ENCODE measurements at places on chromosomes 4 and X. TPM values are rescaled to one million over a fixed set of nuclear protein-coding genes. Genes with fewer than 3 reads are reported as not detected.
A peak's percentile ranks its signal among the peaks of the same experiment; 100 is the strongest.

GRCh38 chr4:127622921-127623796, 9.6 kb upstream of the INTU start:
- no peaks in the 10 kb centered on the region for H3K36me3 ChIP-seq
- no peaks in the 10 kb centered on the region for H3K27me3 ChIP-seq
- H3K4me3 ChIP-seq = no peak overlapping the region

Gene ADGRG4
- not detected for total RNA-seq

DNA sequence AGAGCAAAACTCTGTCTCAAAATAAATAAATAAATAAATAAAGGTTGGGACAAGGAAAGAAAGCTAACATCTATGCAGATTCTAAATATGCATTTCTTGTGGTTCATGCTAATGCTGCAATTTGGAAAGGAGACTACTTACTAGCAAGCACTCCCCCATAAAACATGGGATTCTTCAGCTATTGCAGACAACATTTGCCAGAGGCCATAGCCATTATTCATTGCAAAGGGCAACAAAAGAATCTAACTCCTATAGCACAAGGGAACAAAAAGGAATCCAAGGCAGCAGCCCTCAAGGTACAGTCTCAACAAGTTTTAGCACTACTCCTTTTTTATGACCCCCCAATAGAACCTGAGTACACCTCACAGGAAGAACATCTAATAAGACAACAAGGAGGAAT, 8.0 kb upstream of the HERC5 start:
- no peak overlapping the region for H3K27ac ChIP-seq
- no peak for DNase-seq
- no peaks in the 10 kb centered on the region for H3K27me3 ChIP-seq
- H3K36me3 ChIP-seq = no peaks in the 10 kb centered on the region
- no peak overlapping the region for H3K4me3 ChIP-seq

DNA sequence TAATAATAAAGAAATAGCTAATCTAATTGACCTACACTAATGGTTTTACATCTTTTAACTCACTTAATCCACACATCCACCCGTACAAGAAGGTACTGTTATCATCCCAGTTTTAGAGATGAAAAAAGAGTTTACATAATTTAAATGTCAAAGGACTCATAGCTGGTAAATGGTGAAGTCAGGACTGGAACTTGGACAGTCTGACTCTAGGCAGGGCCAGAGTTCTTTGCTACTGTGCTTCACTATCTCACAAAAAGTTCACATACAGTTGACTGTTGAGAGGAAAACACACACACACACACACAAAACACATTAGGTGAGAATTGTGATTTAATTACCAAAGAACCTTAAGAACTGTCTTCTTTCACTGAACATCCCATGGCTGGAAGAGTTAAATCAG, 71.2 kb upstream of the PRSS48 start:
- H3K36me3 ChIP-seq = no peaks in the 10 kb centered on the region
- no peak overlapping the region for H3K27ac ChIP-seq
- no peaks in the 10 kb centered on the region for H3K4me1 ChIP-seq
- no peak for DNase-seq
- H3K4me3 ChIP-seq = no peak overlapping the region

GRCh38 chrX:40154250-40154852, 56.6 kb upstream of the BCOR start:
- H3K36me3 ChIP-seq = peaks cover 6% of the 10 kb centered on the region
- peaks cover 75% of the 10 kb centered on the region for H3K4me1 ChIP-seq
- DNase-seq = peak; percentile 45

- H3K27me3 ChIP-seq = no peaks in the 10 kb centered on the region
- no peaks in the 10 kb centered on the region for H3K36me3 ChIP-seq
- no peak overlapping the region for H3K27ac ChIP-seq
Measured at GRCh38 chr4:95831166-95831565, 8.7 kb upstream of the PDHA2 start.

- no peaks in the 10 kb centered on the region for H3K36me3 ChIP-seq
- H3K27ac ChIP-seq = no peak overlapping the region
- H3K4me1 ChIP-seq = 0 out of 3 replicates have a peak, but pooled peaks cover 6% of the 10 kb centered on the region
- H3K27me3 ChIP-seq = no peaks in the 10 kb centered on the region
- no peak for DNase-seq
- H3K4me3 ChIP-seq = no peak overlapping the region
Measured at GRCh38 chr4:68361146-68361589, 11.3 kb upstream of the YTHDC1 start.

DNA sequence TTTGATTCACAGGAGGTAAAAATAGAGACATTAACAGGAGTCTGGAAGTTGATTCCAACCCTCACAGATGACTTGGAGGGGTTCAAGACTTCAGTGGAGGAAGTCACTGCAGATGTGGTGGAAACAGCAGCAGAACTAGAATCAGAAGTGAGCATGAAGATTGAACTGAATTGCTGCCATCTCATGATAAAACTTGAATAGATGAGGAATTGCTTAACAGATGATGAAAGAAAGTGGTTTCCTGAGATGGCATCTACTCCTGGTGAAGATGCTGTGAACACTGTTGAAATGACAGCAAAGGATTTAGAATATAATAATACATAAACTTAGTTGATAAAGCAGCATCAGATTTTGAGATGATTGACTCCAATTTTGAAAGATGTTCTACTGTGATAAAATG, 76.5 kb downstream of the RELL1 start:
- no peaks in the 10 kb centered on the region for H3K27me3 ChIP-seq
- DNase-seq = no peak
- H3K36me3 ChIP-seq = no peaks in the 10 kb centered on the region
- no peak overlapping the region for H3K27ac ChIP-seq
- no peak overlapping the region for H3K4me3 ChIP-seq
- H3K4me1 ChIP-seq = no peaks in the 10 kb centered on the region

Gene USP17L27
- total RNA-seq = not detected

DNA sequence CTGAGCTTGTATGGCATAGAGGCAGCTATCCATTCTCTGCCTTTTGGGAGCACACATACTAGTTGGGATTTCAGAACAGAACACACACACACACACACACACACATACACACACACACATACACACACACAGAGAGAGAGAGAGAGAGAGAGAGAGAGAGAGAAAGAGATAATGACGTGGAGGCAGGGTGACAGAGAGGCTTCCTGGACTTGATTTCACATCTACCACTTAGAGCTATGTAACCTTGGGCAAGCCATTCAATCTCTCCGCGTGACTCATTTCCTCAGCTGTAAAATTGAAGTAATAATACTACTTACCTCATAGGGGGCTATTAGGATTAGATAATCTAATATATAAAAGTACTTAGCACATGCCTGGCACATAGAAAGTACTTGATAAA, 12.3 kb upstream of the GRIA3 start:
- no peak overlapping the region for H3K4me3 ChIP-seq
- H3K27me3 ChIP-seq = no peaks in the 10 kb centered on the region
- no peak for DNase-seq
- no peak overlapping the region for H3K27ac ChIP-seq

DNA sequence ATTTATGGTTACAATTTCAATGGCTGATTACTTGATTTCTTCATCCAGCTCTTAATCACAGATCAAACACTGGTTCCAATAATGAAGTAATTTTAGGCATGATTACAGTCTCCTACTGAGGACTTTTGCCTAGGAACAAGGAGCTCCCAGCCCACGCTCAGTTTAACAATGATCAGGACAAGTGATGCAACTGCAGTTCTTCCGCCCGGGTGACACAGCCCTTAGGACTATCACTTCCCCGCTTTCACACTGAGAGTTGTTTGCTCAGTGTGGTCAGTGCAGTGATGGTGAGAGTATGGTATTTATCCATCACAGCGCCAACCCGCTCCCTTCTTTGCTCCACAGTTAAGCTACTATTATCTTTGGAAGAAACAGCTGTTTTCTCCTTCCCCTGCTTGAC, 203.2 kb upstream of the MBNL3 start:
- H3K27ac ChIP-seq = no peak overlapping the region
- H3K27me3 ChIP-seq = no peaks in the 10 kb centered on the region
- H3K4me3 ChIP-seq = no peak overlapping the region
- no peak for DNase-seq
- no peaks in the 10 kb centered on the region for H3K4me1 ChIP-seq

DNA sequence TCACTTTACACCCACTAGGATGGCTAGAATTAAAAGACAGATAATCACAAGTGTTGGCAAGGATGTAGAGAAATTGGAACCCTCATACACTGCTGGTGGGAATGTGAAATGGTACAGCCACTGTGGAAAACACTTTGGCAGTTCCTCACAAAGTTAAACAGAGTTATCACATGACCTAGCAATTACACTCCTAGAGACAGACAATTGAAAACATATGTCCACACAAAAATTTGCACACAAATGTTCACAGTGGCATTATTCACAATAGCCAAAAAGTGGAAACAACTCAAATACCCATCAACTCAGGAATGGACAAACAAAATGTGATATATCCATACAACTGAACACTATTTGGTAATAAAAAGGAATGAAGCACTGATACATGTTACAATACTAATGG, 5.7 kb downstream of the ZNF280C start:
- no peak for DNase-seq
- H3K36me3 ChIP-seq = no peaks in the 10 kb centered on the region
- H3K27ac ChIP-seq = no peak overlapping the region
- H3K4me3 ChIP-seq = no peak overlapping the region
- H3K4me1 ChIP-seq = peaks cover 4% of the 10 kb centered on the region

Gene ADAM29
- not detected for total RNA-seq

DNA sequence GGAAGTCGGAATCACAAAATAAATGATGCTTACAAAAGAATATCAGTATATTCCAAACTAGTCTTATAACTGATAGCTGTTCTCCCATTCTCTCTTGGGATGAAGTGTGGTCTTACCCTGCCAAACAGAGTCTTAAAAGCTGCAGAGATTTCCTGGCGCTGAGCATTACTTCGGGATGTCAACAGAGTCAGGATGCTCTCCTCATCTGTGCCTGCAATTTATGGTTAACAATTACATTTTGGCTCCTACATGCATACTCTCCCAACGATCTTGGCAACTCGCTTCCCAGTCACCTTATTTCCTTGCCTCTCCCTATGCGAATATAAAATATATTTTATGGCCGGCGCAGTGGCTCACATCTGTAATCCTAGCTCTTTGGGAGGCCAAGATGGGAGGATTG, 12.2 kb downstream of the ANXA5 start:
- H3K4me3 ChIP-seq = no peak overlapping the region
- H3K27ac ChIP-seq = no peak overlapping the region
- DNase-seq = no peak
- no peaks in the 10 kb centered on the region for H3K4me1 ChIP-seq
- H3K27me3 ChIP-seq = no peaks in the 10 kb centered on the region
- peaks cover 44% of the 10 kb centered on the region for H3K36me3 ChIP-seq

DNA sequence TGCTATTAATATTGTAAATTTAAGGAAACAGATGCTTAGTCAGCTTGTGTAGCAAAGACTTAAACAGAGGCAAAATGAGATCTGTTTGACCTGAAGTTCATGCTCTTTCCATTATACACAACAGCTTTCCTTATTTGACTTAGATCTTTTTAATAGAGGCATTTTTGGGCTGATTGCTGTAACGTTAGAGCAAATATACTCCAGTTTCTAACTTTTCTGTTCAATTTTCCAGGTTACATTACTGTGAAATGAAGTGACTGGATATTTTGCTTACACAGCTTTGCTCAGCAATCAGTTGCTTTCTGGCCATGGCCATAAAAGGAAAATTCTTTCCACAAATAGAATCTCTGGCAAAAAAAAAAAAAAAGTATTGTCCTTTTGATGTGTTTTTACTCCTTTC, 146.2 kb downstream of the PCDH7 start:
- H3K36me3 ChIP-seq = no peaks in the 10 kb centered on the region
- no peak for DNase-seq
- no peak overlapping the region for H3K4me3 ChIP-seq
- H3K27me3 ChIP-seq = no peaks in the 10 kb centered on the region
- H3K27ac ChIP-seq = no peak overlapping the region

Gene FGD1
- total RNA-seq = 0.07 TPM

DNA sequence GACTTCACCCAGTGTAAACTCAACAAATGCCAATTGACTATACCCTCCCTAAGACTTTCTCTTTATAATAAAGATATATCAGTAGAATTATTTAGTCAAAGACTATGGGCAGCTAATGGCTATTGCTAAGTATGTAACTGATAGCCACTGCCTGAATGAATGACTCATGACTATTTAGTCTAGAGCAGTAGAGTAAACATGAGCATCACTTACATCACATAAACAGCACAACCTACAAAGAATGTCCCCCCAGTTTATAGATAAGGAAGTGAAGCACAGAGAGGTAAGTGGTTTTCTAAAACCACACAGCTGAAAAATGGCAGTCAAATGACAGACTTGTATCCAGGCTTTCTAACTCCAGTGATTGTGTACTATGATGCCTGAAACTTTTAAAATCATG, 507.0 kb downstream of the PPARGC1A start:
- H3K27me3 ChIP-seq = no peaks in the 10 kb centered on the region
- DNase-seq = no peak
- no peaks in the 10 kb centered on the region for H3K36me3 ChIP-seq
- no peak overlapping the region for H3K4me3 ChIP-seq
- H3K27ac ChIP-seq = no peak overlapping the region

Gene CT45A10
- 107 TPM for total RNA-seq

- no peak for DNase-seq
- H3K4me3 ChIP-seq = peak overlapping the region; percentile 11
- H3K27me3 ChIP-seq = peaks cover 57% of the 10 kb centered on the region
- H3K36me3 ChIP-seq = no peaks in the 10 kb centered on the region
Measured at GRCh38 chr4:826508-827208, 729 bp upstream of the CPLX1 start.

DNA sequence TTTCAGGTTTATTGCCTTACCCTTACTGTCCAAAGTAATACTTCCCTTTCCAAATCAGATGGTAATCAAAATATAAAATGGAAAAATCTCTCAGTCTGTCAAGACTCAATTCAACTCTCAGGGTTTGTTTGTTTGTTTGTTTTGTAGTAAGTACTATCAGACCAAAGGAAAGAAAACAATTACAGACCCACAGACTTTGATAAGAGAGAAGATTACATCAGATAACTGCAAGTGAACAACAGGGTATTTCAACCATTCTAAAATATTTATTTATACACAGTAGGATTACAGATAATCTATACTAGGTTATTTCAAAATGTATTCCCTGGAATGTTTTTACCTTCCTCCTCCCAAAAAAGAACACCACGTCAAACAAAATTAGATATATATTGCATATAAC, 28.9 kb downstream of the FBXO8 start:
- no peak for DNase-seq
- no peak overlapping the region for H3K4me3 ChIP-seq
- H3K27me3 ChIP-seq = no peaks in the 10 kb centered on the region
- no peaks in the 10 kb centered on the region for H3K4me1 ChIP-seq
- H3K36me3 ChIP-seq = peaks cover 5% of the 10 kb centered on the region
- no peak overlapping the region for H3K27ac ChIP-seq

Gene CHIC1
- total RNA-seq = 0.89 TPM

DNA sequence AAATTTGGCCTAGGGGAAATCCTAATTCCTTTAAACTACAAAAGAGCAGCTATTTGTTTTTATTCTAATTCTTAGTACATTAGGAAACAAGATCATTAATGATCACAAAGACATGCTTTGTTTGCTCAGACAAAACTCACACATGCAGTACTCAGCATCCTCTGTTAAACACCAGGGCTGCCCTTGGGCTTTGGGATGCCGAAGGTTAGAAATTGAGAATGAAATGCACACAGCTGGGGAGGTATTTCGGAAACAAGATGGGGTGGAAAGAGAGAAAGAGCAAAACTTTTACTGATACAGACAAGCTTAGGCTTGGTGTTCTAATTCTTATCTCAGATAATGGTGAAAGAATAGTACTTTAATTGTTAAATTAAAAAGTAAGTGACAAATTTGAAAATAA, 222.6 kb downstream of the DCTD start:
- no peak overlapping the region for H3K4me3 ChIP-seq
- H3K27me3 ChIP-seq = no peaks in the 10 kb centered on the region
- no peak for DNase-seq
- no peaks in the 10 kb centered on the region for H3K4me1 ChIP-seq
- no peak overlapping the region for H3K27ac ChIP-seq

GRCh38 chr4:2432991-2433530, 14.3 kb downstream of the CFAP99 start:
- H3K4me3 ChIP-seq = no peak overlapping the region
- H3K36me3 ChIP-seq = no peaks in the 10 kb centered on the region
- peak; percentile 75 for DNase-seq
- peak overlapping the region; percentile 53 for H3K27ac ChIP-seq
- peaks cover 44% of the 10 kb centered on the region for H3K4me1 ChIP-seq

Measured in K562 (cell line).